CD4-positive, alpha-beta T cell treated with Interleukin-2 at 100 ng/mL for 4 hours (primary cell): ENCODE measurements at places on chromosomes 5 and 9.
A peak's percentile ranks its signal among the peaks of the same experiment; 100 is the strongest.

GRCh38 chr5:135400866-135401265 is 1.8 kb upstream of the MACROH2A1 start:
- no peak for DNase-seq

GRCh38 chr9:4666042-4666699 is at the start of gene SPATA6L:
TSS of gene SPATA6L (minus strand) at chr9:4666480. CDS start at chr9:4666250, 230 bp downstream.
- DNase-seq: peak; percentile 31

GRCh38 chr5:20034717-20035116 is 46.7 kb upstream of the CDH18 start:
- no peak for DNase-seq

GRCh38 chr5:38806775-38807258 is 39.0 kb upstream of the OSMR start:
- no peak for DNase-seq

GRCh38 chr5:122015471-122015870 is 53.7 kb downstream of the SRFBP1 start:
- no peak for DNase-seq

GRCh38 chr5:181223729-181224389 is 778 bp downstream of the TRIM41 start:
- DNase-seq: no peak

- no peak for DNase-seq
These were observed 585.5 kb downstream of the TLE1 start for GRCh38 chr9:81103597-81104471.

- DNase-seq: no peak
These were observed 11.4 kb downstream of the FAM193B start for GRCh38 chr5:177542816-177543465.

DNA sequence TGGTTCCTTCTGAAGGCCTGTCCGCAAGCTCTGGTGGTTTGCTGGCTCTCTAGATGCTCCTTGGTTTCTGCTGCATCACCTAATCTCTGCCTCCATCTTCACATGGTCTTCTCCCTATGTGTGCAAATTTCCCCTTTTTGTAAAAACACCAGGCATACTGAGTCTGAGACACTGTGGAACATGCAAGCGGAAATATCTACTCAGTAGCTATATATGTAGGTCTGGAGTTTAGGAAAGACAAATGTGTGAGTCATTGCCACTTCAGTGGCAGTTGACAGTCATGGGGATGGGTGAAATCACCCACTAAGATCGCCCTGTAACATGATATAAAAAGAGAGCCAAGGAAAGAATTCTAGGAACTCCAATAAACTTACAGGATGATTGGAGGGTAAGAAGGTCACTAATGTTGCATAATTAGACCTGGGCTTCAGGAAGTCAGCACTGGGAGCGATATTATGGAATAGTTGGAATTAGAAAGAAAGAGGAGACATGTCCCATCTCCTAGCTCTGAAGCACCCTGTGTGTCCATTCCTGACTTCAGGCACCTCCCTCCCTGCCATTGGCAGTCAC is 22.7 kb upstream of the UBLCP1 start:
- DNase-seq: no peak

- no peak for DNase-seq
These were observed 321.6 kb downstream of the CEMIP2 start for GRCh38 chr9:71446473-71447411.

- DNase-seq: no peak
These were observed 140.1 kb upstream of the PALM2AKAP2 start for GRCh38 chr9:109639674-109640579.

DNA sequence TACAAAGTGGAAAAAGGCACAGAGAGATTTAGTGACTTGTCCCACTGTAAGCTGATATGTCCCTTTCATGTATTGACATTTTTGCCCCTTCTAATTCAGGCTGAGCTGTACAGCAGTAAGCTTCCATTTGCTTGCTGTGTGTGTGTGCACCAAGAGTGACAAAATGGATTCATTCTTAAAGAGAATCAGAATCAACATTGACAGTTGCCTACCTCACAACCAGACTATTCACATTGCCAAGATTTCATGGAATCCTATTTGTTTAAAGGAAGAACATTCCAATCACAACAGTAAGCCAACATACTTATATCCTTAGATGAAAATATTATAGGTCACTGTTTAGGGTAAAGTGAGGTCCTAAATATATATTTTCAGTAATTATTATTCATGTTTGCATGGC is 102.6 kb downstream of the TMEM232 start:
- no peak for DNase-seq

GRCh38 chr5:179512452-179513000 is 37.8 kb upstream of the RUFY1 start:
- DNase-seq: no peak

DNA sequence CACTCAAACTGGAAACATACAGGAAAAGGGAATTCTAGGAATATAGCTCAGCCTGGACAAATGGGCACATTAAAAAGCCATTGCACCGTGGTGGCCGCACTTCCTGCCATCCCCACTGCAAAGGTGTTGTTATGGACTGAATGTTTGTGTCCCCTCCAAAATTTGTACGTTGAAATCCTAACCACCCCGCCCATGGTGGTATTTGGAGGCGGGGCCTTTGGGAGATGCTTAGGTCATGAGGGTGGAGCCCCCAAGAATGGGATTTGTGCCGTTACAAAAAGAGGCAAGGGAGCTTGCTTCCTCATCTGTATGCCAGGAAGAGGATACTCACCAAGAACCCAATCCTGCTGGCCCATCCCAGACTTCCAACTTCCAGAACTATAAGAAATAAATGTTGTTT is 1.1 kb upstream of the CMBL start:
- no peak for DNase-seq

DNA sequence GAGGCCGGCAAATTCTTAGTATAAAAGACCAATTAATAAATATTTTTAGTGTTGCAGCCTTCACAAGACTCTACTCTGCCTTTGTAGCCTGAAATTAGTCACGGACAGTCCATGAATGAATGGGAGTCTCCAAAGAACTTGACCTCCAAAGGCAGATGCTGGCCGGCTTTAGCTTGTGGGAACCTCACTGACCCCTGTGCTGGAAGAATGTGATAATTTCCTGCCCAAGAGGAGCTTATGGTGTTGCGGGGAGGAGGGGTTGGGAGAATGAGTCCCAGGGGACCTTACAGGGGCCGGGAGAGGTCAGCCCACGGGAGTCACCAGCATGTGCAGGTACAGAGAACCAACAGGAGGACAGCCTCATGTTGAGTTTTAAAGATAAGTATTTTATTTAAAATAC is 143.1 kb downstream of the IRX2 start:
- no peak for DNase-seq

DNA sequence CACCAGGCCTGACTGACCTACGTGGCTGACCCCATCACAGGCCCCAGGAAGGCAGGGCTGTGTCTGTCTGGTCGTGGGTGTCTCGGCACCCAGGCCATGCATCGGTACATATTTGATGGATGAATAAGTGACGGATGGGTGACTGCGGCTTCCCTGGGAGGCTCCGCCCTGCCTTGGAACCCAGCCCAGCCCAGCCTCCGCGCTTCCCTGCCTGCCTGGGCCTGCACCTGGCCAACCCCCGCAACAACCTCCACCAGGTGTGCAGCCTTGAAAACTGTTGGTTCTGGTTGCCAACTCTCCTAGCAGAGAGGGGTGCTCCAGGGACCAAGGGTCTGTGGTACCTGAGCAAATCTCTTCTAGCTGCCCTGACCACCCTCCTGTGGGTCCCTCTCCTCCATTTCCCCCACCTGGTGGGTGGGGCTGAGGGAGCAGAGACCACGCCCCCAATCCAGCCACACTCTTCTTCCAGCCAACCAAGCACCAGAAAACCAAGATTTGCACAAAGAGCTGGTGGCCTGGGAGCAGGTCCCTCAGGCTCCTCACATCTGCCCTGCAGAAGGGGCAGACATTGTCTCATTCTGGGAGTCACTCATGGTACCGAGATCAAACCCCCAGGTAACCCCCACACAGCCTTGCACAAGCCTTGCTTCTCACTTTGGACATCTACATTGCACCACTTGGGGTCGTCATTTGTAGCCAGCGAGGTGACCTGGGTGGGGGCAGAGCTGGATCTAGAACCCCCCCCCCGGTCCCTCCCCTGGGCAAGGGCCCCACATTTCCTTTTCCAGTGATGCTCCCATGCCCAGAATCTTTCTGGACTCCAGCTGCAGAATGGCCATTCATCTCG is 100.6 kb upstream of the IER5L start:
- DNase-seq: no peak

DNA sequence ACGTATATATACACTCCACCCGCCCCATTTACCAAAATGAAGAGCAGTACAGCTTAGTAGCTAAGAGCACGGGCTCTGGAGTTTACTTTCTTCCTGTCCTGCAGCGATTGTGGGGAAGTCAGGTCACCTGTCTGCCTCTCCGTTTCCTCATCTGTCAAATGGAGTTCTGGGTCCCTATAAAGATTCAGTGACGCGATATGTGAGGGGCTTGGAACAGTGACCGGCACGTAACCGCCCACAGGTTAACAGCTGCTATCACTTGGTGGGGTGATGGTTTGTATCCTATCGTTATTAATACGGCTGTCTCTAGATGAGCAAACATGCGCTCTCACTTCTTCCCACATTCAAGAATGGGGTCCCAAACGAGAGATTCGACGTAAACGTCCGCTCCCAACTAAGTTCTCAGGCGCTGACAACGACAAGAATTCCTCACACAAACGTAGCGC is 426 bp downstream of the FAM114A2 start:
- DNase-seq: peak; percentile 31

- DNase-seq: peak; percentile 25
These were observed 8.9 kb upstream of the FBXO38 start for GRCh38 chr5:148374690-148375360.

GRCh38 chr9:105054491-105054890 is 126.5 kb upstream of the ABCA1 start:
- no peak for DNase-seq

- DNase-seq: no peak
These were observed 58.3 kb upstream of the WDR41 start for GRCh38 chr5:77550406-77550805.

GRCh38 chr5:53877243-53877642 is 316.8 kb downstream of the NDUFS4 start:
- no peak for DNase-seq

GRCh38 chr9:110048976-110049698 is 158.8 kb downstream of the C9orf152 start:
- no peak for DNase-seq

DNA sequence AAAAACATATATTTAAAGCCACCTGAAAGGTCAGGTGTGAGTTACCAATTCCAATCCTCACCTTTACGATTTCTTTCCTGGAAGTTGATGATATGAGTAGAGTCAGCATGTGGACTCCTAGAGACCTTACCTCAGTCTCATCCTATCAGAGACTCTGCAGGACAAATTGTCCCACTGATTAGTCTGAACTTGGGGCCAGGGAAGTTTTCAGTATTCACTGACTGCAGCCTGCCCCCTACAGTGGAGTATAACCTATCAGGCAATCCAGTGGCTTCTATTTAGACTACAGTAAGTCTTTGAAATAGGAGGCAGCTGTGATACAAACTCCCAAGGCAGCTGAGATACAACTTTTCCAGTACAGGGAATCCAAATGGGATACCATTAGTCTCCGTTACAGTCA is 449.4 kb upstream of the CDH10 start:
- no peak for DNase-seq

GRCh38 chr5:96404191-96404867 is 28.7 kb downstream of the PCSK1 start:
- DNase-seq: no peak

GRCh38 chr5:175740014-175740413 is 82.1 kb downstream of the HRH2 start:
- no peak for DNase-seq

DNA sequence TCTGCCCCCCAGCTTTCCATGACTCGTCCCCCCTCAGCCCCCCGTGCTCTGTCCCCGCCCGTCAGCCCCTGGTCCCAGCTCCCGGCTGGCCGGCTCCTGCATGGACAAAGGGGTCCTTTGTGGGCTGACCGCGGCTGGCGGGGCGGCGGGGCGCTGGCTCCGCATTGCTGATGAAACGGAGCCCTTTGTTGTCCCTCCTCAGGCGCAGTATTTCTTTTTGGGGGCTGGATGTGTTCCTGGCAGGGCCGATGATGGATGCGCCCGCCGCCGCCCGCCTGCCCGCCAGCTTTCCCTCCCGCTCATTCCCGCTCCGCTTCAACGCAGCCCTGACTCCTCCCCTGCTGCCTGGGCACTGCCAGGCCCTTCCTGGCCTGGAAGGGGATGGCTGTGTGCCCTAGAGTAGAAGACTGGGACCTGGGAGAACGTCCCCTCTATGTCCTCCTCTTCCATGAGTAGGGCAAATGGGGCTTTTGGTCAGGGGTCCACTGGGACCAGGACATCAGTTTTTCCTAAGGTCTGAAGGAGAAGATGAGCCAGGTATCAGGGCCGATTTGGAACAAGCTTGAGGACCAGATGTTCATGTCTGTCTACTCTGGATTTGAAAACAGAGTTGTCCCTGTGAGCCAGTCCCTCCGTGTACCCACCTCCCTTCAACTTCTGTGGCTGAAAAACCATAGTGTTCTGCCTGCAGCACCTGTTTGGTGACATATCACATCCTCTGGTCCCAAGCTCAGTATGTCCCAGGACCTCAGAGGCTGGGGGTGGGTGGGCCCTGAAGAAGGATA is 29.0 kb downstream of the CXXC5 start:
- DNase-seq: no peak

GRCh38 chr9:76351006-76351405 is 43.2 kb downstream of the RFK start:
- DNase-seq: no peak

GRCh38 chr9:30065888-30066287 is 2318.6 kb upstream of the ACO1 start:
- DNase-seq: no peak

DNA sequence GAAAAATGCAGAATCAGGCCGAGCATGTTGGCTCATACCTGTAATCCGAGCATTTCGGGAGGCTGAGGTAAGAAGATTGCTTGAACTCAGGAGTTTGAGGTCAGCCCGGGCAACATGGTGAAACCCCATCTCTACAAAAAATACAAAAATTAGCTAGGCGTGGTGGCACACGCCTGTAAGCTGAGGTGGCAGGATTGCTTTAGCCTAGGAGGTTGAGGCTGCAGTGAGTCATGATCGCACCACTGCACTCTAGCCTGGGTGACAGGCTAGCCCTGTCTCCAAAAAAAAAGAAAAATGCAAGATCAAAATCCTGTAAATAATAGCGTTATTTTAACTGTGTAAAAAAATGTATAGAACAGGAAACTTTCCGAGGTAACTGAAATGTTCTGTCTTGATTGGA is 39.4 kb downstream of the RNF44 start:
- no peak for DNase-seq

GRCh38 chr5:89011778-89012711 is 129.1 kb upstream of the MEF2C start:
- no peak for DNase-seq

GRCh38 chr9:123485216-123485615 is 129.2 kb downstream of the CRB2 start:
- no peak for DNase-seq

- no peak for DNase-seq
These were observed 182.9 kb upstream of the MAP1B start for GRCh38 chr5:71924325-71924724.

GRCh38 chr9:33946779-33947535 is 101.7 kb downstream of the UBAP2 start:
- DNase-seq: no peak
